Large intestine (tissue), 12 donors: ENCODE measurements at places on chromosomes 12 and 14.

GRCh38 chr14:23702656-23703426 lies 66.7 kb downstream of the DHRS2 start:
- no peak for DNase-seq

DNA sequence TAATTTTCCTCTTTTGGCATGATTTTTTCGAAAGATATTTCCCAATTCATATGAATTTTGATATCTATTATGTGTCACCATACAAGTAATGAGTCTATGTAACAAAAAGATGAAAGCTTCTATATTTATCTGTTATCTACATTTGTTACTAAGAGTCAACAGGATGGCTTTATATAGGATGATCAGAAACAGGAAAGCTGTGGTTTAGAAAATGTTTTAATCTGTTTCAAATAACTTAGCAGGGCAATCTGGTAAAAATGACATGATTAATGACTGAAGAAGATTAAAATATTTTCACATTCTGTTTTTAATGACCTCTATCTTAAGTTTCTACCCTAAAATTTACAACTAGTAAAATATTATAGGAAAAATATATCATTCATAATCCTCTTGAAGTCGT lies 105.8 kb downstream of the MSRB3 start:
- DNase-seq = no peak

GRCh38 chr14:74476107-74476506 lies 17.0 kb downstream of the NPC2 start:
- no peak for DNase-seq

DNA sequence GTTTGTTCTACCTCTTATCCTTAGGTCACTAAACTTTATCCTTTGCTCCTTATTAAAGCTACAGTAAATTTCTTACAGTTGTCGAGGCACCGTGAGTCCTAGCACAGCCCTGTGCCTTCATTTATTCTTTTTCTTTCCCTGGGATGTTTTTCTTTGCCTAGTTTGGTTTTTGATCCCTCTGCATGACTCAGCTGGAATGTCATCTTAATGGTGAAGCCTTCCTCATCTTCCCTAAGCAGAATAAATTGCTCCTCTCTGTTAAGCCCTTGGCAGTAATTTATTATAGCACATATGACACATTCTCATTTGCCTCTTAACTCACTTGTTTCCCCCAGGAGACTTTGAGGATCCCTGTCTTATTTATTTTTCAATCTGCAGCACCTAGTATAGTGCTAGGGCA lies 16.6 kb downstream of the ACTR10 start:
- DNase-seq = no peak

DNA sequence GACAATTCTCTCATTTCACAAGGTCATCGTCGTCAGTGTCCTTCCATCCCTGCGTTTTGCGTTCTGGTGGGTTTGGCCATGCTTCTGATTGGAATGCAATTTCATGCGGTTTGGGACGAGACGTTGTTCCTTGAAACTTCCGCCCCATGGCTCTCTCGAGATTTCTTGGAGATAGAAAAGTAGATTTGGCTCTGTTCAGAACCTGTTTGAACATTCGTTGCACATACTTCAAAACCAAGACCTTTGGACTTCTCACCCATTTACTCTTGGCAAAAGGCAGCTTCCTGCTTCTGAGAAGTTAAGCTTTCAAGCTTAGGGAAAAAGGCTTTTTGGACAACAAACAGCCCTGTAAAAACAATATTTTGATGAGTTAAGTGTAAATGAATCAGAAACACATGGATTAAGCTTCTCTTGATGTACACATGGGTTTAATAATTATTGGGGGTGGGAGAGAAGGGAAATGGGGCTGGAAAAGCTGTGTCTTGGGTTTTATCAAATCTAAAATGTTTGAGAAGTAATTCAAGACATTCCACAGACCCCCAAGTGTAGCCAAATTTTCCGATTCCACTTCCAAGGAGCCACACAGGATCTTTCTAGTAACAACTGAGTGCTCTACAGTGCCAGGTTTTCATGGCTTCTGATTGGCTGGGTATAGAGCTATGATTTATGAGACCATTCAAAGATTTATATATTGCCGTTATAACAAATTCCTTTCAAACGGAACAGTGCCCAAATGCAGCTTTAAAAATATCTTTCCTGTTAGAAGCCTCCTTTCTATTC lies 467.2 kb downstream of the MED13L start:
- DNase-seq = peak; percentile 10

DNA sequence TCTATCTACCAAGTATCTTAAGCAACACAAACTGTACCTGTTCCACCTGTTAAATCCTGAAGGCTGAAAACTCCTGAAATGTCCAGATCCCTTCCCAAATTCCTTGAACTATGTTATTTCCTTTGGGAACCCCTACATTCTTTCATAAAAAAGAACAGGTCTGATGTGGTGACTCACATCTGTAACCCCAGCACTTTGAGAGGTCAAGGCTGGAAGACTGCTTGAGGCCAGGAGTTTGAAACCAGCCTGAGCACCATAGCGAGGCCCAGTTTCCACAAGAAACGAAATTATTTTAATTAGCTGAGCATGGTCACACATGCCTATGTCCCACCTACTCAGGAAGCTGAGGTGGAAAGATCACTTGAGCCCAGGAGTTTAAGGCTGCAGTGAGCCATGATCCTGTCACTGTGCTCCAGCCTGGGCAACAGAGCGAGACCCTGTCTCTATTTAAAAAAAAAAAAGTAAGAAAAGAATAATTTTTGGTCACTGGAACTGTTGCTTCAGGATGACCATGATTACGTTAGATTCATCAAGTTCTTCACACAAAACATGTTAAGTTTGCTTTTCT lies 84.3 kb downstream of the PHLDA1 start:
- DNase-seq = no peak

- no peak for DNase-seq
Observed at GRCh38 chr14:49942090-49942489, 49.2 kb downstream of the ARF6 start.

GRCh38 chr12:111313833-111314259 lies 55.0 kb downstream of the PHETA1 start:
- DNase-seq = peak; percentile 29

DNA sequence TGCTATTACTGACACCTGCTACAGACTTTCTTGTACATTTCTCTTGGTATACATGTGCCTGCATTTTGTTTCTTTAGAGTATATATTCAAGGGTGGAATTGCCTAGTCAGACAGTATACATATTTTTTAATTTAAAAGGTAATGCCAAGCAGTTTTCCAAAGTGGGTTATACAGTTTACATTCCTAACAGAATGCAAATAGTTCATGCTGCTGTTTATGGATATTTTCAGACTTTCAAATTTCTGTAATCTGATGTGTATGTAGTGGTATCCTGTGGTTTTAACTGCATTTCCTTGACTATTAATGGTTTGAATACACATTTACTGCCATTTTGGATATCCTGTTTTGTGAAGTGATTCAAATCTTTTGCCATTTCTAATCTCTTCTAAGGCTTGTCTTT lies 55.5 kb upstream of the VCPKMT start:
- DNase-seq = no peak

DNA sequence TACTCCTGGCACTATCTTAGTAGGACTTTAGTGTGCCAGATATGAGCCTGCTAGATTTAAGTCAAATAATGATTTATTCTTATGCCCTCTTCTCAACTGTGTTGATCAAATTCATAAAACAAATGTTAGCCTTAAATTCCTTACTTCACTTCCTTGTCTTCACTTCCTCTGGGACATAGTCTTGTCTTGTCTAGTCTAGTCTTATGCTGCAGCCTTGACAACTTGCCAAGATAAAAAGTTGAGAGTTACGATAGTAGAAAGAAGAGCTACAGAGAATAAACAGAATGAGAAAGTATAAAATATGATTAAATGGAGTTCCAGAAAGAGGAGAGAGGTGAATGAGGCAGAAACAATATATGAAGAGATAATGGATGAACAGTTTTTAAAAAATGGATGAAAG lies 378.1 kb downstream of the DAD1 start:
- DNase-seq = no peak

DNA sequence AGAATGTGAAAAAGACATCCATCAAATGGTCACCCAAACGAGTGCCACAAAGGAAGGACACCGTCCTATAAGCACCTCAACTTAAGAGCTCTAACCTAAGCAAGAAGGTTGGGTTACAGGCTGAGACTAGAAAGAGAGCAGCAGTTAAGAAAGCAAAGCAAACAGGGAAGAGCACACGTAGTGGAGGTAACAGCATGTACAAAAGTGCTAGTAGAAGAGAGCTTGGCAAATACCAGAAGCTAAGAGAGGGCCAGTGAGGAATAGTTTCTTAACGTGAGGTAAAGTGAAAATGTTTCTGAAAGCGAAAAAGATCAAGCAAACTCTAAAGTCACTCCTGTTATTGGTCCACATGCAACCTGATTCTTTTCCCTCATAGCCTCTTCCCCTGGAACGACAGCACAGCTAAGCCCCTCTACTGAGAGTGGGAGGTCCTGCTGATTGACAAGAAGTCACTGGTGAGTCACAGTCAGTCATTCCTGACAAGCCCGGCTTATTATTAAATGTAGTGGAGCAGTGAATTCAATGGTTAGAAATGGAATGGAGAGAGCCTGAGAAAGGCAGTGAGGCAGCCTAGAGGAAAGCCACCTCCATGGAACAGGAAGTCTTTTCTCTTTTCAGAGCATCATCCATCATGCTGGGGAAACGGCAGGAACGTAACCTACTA lies 204.4 kb downstream of the SLC25A21 start:
- no peak for DNase-seq

DNA sequence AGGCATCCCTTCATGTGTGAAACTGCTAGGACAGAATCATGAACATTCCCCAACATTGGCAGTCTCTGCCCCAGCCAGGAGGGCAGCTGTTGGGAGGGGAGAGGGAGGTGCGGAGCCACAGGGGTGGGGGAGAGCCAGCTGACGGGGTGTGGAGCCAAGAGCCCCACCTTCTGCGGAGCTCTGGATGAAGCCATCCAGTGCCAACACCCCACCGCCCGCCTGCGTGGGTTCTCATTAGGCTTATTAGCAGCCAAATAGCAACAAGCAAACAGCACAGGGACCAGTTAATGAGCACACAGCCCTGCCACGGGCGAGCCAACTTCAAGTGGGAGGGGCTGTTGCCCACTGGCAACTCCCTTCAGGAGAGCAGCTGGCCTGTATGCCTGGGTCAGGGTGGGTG lies 12.1 kb downstream of the LTBP2 start:
- DNase-seq = no peak

DNA sequence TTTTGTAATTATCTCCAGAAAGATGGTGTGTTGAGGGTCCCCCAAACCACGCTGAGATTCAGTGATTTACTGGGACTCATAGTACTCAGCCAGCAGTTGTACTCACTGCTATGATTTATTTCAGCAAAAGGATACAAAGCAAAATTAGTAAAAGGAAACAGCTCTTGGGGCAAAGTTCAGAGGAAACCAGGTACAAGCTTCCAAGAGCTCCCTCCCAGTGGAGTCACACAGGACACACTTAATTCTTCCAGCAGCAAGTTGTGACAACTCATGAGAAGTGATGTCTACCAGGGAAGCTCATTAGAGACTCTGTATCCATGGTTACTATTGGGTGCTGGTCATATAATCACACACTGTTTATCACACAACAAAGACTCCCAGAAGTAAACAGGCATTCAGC lies 38.7 kb downstream of the TTC8 start:
- no peak for DNase-seq
